Osteoblast (primary cell): ENCODE measurements at places on chromosomes 7 and 10. TPM values are rescaled to one million over a fixed set of nuclear protein-coding genes. Genes with fewer than 3 reads are reported as not detected.

DNA sequence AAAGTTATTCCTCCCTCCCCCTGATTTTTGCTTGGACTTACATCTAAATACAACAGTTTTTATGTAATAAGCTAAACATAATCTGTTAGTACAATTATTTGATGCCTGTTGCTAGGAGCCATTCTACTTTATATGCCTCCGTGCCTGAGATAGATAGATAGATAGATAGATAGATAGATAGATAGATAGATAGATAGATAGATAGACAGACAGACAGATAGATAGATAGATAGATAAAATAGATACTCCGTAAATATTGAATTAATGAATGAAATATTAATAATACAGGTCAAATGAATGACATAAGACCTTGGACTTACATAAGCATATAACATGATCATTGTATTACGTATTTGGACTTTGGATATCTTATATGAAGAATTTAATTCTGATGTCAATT is 23.0 kb downstream of the NET1 start:
- no peaks in the 10 kb centered on the region for H3K27me3 ChIP-seq
- peak overlapping the region; percentile 89 for H3K27ac ChIP-seq
- peaks cover 4% of the 10 kb centered on the region for H3K36me3 ChIP-seq
- no peak for DNase-seq
- H3K4me3 ChIP-seq, result no peak overlapping the region

DNA sequence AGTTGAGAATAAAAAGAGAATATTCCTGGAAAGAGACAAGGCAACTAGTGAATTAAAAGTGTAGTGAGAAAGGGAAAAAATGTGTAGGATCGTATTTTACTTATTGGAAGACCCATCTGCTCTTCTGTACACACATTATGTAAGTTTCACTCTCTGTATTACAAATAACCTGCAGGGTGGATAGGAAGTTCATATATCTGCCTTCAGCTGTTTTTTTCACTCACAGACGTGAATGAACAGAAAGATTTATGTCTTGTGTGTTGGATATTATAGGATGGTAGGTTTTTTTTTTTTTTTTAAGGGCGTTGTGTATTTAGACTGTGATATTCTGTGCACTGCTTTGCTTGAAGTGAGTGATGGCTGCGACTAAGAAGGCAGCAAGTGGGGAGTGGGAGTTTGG is 266.5 kb downstream of the AUTS2 start:
- no peaks in the 10 kb centered on the region for H3K36me3 ChIP-seq
- H3K27ac ChIP-seq, result no peak overlapping the region
- H3K4me3 ChIP-seq, result no peak overlapping the region
- no peak for DNase-seq
- no peaks in the 10 kb centered on the region for H3K27me3 ChIP-seq
- H3K4me1 ChIP-seq, result no peaks in the 10 kb centered on the region

DNA sequence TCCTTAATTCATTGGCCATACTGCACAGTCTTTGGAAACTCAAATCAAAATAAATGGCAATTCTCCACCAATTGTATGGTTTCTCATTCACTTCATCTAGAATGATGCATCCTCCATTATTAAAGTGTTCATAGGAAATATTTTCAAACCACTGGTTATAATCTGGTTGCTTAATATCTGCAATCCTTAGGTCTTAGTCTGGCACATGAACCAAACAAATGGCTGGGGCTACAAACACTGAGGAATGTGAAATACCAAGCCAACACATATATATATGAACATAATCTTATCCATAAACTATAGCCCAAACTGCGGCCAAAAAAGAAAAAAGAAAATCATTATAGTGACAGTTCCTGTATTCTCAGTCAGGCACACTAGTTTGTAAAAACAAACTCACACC is 5.7 kb upstream of the MSS51 start:
- no peak for DNase-seq
- peak overlapping the region; percentile 46 for H3K27ac ChIP-seq
- peaks cover 22% of the 10 kb centered on the region for H3K36me3 ChIP-seq
- H3K4me1 ChIP-seq, result peaks cover 24% of the 10 kb centered on the region
- H3K27me3 ChIP-seq, result no peaks in the 10 kb centered on the region
- no peak overlapping the region for H3K4me3 ChIP-seq

DNA sequence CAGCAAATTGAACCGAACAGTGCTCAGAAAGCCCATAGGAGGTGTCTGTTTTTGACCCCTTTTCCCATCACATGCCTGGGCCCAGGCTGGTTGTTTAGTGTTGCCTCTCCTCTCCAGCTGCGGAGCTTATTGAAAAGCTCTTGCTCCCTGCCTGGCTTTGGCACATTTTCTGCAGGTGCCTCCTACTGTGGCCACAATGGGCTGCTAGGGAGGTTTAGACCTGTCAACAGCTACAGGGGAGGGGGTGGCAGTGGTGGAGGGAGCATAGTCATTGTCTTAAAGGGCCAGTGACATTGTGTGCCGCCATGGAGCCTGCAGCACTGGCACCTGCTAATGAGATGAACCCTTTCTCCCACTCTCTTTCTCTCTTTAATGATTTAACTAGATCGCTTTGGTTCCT is 13.2 kb upstream of the ENO4 start:
- H3K4me1 ChIP-seq, result no peaks in the 10 kb centered on the region
- H3K4me3 ChIP-seq, result no peak overlapping the region
- peaks cover 6% of the 10 kb centered on the region for H3K27me3 ChIP-seq
- no peak for DNase-seq
- no peak overlapping the region for H3K27ac ChIP-seq
- no peaks in the 10 kb centered on the region for H3K36me3 ChIP-seq

DNA sequence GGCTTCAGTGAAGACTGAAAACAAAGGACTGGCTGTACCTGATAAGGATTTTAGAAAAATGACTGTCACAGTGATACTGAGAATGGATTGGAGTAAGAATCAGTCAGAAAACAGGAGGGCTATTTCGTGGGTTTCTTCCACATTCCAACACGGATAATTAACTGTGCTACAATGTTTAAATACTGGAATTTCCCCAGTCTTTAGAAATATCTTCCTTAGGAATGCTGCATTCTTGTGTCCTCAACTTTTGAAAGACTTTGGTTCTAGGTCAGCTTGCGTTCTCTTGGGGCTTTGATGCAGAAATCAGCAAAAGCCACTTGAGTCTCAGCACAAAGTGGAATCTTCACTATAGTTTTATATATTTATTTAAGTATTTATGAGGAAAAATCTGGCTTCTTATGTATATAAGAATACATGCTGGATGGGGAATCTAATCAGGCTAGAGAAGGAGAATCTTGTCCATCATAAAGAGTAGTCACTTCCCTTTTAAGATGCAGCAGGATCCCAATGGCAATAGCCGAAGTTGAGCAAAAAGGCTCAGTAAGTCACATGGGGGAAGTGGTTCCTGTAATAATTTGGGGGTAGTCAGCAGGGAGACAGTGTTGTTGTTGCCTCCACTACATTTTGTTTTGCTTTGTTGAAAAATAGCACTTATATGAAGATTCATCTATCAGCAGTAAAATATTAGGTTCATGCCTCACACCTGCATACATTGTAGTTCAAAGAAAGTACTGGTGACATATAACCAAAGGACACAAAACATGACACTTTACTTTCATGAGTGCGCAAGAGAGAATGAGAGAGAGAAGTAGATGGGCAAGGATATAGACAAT is 86.0 kb downstream of the CH25H start:
- DNase-seq, result no peak
- H3K27ac ChIP-seq, result no peak overlapping the region
- H3K4me1 ChIP-seq, result peaks cover 25% of the 10 kb centered on the region
- H3K4me3 ChIP-seq, result no peak overlapping the region
- no peaks in the 10 kb centered on the region for H3K27me3 ChIP-seq
- H3K36me3 ChIP-seq, result no peaks in the 10 kb centered on the region

DNA sequence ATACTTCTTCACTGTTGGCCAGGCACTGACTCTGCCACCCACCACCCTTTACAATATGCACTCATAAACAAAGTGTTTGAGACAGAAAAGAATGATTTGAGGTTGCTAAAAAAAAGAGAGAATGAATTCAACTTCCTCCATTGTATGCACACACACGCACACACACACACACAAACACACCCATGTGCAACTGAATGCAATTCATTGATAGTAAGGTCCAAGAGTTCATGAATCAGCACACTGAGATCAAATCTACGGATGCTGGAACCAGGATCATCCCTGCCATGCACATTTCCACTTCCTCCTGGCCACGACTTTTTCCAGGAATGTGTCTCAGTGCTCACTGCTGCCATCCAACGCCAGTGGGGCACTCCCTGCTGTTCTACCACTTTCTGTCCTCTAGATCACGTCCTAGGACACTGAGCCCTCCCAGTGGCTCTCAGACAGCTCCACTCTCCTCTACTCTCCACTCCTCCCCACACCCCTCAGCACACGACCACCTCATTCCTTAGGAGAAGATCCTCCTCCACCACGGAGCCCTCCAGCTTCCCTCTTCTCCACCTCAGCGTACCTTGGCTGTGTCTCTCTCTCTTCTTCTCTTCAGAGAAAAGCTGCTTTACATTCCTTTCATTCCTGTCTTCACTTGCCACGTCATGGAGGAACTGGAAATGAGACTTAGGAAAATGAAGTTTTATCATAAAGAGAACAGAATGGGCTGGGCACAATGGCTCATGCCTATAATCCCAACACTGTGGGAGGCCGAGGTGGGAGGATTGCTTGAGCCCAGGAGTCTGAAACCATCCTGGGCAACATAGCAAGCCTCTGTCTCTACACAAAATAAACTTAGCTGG is 12.0 kb upstream of the TMEM213 start:
- H3K27ac ChIP-seq, result no peak overlapping the region
- no peaks in the 10 kb centered on the region for H3K27me3 ChIP-seq
- no peaks in the 10 kb centered on the region for H3K36me3 ChIP-seq
- peak overlapping the region; percentile 36 for H3K4me3 ChIP-seq

DNA sequence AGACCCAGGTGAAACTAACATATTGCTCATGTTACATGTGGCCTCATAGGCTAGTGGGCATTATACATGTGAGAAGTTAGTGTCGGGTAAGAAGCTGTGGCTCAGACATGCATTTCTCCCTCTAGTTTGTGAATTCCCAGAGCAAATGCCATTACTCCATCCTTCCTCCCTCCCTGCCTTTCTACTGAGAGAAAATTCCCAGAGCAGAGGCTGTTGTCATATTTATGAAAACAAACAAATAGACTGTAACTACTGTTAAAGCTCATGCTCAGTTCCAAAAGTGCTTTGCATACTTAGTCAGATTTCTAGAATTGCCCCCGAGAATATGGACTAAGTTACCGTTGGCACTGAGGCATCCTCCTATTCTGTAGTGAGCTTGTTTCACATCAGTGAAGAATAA is 29.0 kb downstream of the ZNRF2 start:
- no peaks in the 10 kb centered on the region for H3K36me3 ChIP-seq
- H3K27me3 ChIP-seq, result no peaks in the 10 kb centered on the region
- H3K4me3 ChIP-seq, result no peak overlapping the region
- no peak overlapping the region for H3K27ac ChIP-seq
- H3K4me1 ChIP-seq, result no peaks in the 10 kb centered on the region
- no peak for DNase-seq

GRCh38 chr10:84226616-84227015 is 1.3 kb upstream of the LRIT2 start:
- H3K4me3 ChIP-seq, result no peak overlapping the region
- no peak overlapping the region for H3K27ac ChIP-seq
- H3K36me3 ChIP-seq, result no peaks in the 10 kb centered on the region
- no peaks in the 10 kb centered on the region for H3K4me1 ChIP-seq
- DNase-seq, result no peak

DNA sequence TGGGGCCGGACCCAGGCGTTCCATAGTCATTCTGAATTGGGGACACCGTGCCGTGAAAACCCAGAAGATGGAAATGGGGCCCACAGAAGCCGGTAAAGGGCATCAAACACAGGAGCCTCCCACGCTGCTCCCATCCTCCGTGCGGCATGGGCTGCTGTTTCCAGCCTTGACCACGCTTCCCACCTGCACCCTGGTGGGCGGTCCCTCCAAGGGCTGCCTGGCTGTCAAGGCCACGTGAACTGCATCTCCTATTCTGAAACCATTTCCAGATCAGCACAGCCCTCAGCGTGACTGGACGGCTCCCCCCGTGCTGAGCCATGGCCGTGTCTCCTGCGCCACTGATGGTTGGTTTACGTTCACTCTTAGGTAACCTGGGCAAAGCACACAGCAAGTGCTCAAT is 14.1 kb downstream of the CFAP46 start:
- no peaks in the 10 kb centered on the region for H3K4me1 ChIP-seq
- H3K27ac ChIP-seq, result no peak overlapping the region
- no peaks in the 10 kb centered on the region for H3K36me3 ChIP-seq
- no peaks in the 10 kb centered on the region for H3K27me3 ChIP-seq
- H3K4me3 ChIP-seq, result no peak overlapping the region

GRCh38 chr10:642186-642890 is 47.1 kb downstream of the DIP2C start:
- peak; percentile 60 for DNase-seq
- no peaks in the 10 kb centered on the region for H3K27me3 ChIP-seq
- no peaks in the 10 kb centered on the region for H3K4me1 ChIP-seq
- no peak overlapping the region for H3K27ac ChIP-seq

- no peaks in the 10 kb centered on the region for H3K4me1 ChIP-seq
- H3K36me3 ChIP-seq, result no peaks in the 10 kb centered on the region
- H3K27me3 ChIP-seq, result no peaks in the 10 kb centered on the region
- no peak overlapping the region for H3K4me3 ChIP-seq
- no peak overlapping the region for H3K27ac ChIP-seq
Measured at GRCh38 chr10:75263806-75264205, 28.0 kb upstream of the COMTD1 start.

- DNase-seq, result peak; percentile 34
- H3K4me3 ChIP-seq, result no peak overlapping the region
- H3K27ac ChIP-seq, result no peak overlapping the region
- H3K27me3 ChIP-seq, result peaks cover 23% of the 10 kb centered on the region
- H3K36me3 ChIP-seq, result no peaks in the 10 kb centered on the region
Measured at GRCh38 chr10:132471484-132471883, 66.1 kb upstream of the INPP5A start.

- no peak overlapping the region for H3K27ac ChIP-seq
- H3K27me3 ChIP-seq, result no peaks in the 10 kb centered on the region
- H3K4me3 ChIP-seq, result no peak overlapping the region
- H3K36me3 ChIP-seq, result peaks cover 38% of the 10 kb centered on the region
- DNase-seq, result no peak
Measured at GRCh38 chr10:73366381-73367298, 8.0 kb upstream of the CFAP70 start.

DNA sequence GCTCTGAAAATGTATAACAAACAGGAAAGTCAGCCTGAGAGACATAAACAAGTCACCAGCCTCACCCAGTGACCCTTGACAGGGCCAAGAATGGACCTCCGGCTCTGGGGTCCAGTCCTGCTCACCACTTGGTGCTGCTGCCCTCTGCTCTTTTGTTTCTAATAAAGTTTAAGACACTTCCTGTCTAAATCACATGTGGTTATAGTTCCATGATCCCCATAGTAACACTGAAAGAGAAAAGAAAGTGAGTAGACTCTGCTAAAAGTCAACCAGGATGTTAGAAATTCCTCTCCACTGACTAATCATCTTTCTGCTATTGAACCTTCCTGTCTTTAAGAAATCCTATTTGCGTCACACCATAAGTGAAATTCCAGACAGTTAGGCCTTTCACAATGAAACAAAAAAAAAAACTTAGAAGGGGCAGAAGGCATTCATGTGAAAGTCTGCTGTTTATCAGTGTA is 179.2 kb upstream of the BET1 start:
- H3K27me3 ChIP-seq, result no peaks in the 10 kb centered on the region
- H3K4me1 ChIP-seq, result peaks cover 30% of the 10 kb centered on the region
- H3K27ac ChIP-seq, result peak overlapping the region; percentile 95
- DNase-seq, result peak; percentile 86
- no peaks in the 10 kb centered on the region for H3K36me3 ChIP-seq

- H3K27me3 ChIP-seq, result peaks cover 7% of the 10 kb centered on the region
- peak overlapping the region; percentile 94 for H3K27ac ChIP-seq
- DNase-seq, result peak; percentile 34
- H3K4me1 ChIP-seq, result peaks cover 8% of the 10 kb centered on the region
Measured at GRCh38 chr10:27504808-27505460, 830 bp downstream of the RAB18 start.

INPP5A gene
- 20.9 and 22.8 TPM in 2 replicates for total RNA-seq

PON3 gene
- total RNA-seq, result 0.72 and 0.88 TPM in 2 replicates

PALD1 gene
- under 0.01 and 0.29 TPM in 2 replicates for total RNA-seq

GNG11 gene
- 7.6 and 8.8 TPM in 2 replicates for total RNA-seq

PIP gene
- not detected in 2 replicates for total RNA-seq
